ENCODE measurements at places on chromosomes 7 and 10.

- DNase-seq: no peak
Measured at GRCh38 chr10:70617798-70618568, 15.4 kb upstream of the PRF1 start.

DNA sequence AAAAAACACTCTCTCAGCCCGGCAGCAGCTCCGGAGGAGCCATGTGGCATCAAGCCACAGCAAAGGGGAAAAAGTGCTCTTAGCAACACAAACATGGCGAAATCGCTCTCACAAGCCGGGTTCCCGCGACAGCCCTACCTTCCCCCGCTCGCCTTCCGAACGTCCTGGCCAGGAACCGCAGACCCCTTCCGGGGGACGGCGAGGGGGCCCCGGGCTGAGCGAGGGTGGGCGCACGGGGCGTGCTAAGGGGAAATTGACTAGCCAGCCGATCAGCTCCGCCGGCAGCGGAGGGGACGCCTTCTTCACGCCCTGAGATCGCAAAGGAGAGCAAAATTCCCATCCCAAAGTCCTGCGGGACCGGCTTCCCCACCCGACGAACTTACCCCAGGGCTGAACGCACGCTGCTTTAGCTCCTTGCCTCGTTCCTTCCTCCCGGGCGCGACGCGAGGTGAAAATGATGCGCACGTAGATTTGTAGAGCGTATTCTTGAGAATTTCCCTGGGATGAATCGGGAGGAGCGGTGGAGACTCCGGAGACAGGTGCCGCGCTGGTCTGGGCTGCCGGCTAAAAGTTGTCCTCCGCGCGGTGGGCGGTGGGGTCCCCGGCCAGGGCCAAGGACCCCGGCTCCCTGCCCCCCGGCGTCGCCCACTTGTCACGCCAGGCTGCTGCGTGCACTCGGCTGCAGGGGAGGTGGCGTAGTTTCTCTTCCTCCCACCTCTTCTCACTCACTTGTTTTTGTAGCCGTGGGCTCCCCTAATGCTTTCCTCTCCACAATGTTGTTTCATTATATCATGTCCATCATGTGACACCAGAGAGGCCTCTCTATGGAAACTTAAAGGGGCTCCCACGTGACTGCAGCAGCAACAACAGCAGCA lies 220.1 kb upstream of the MKLN1 start:
- DNase-seq: peak; percentile 79

DNA sequence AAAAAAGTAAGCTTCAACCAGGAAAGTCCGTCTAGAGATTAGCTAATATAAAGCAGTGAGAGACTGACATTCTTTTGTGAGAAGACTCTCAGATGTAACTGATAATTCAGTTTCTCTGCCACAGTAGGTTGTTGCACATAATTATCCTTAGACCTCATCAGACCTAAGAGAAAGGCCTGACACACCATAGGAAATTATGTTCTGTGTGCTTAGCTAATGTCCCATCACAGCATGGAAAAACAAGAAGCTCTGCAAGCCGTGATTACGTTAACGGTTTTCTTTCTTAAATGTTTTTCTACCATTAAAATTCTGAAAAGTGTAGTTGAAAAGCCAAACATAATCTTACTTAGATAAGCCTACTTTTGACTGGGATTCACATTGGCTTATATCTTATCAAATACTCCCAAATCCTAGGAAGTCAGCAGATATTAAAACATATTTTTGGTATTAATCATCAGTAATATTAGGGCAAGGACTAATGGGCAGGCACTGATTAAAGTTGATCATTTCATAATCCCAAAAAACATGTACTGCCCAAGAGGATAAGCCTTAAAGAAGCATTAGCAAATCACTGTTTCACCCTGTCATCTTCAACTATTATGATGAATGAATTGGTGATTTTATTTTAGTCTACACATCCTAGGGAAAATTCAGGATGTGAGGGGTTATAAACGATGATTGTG lies 5.2 kb downstream of the CSTF2T start:
- DNase-seq: no peak

GRCh38 chr7:23298141-23298881 lies 828 bp upstream of the MALSU1 start:
- DNase-seq: no peak

DNA sequence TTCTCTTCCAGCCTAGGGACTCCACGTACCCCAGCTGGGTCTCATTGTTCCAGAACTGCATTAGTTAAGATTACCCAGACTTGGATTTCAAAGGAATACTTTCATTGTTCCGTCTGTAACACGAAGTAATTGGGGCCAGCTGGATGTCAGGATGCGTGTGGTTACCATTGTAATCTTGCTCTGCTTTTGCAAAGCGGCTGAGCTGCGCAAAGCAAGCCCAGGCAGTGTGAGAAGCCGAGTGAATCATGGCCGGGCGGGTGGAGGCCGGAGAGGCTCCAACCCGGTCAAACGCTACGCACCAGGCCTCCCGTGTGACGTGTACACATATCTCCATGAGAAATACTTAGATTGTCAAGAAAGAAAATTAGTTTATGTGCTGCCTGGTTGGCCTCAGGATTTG lies 21.0 kb downstream of the LRRC17 start:
- DNase-seq: peak; percentile 36

DNA sequence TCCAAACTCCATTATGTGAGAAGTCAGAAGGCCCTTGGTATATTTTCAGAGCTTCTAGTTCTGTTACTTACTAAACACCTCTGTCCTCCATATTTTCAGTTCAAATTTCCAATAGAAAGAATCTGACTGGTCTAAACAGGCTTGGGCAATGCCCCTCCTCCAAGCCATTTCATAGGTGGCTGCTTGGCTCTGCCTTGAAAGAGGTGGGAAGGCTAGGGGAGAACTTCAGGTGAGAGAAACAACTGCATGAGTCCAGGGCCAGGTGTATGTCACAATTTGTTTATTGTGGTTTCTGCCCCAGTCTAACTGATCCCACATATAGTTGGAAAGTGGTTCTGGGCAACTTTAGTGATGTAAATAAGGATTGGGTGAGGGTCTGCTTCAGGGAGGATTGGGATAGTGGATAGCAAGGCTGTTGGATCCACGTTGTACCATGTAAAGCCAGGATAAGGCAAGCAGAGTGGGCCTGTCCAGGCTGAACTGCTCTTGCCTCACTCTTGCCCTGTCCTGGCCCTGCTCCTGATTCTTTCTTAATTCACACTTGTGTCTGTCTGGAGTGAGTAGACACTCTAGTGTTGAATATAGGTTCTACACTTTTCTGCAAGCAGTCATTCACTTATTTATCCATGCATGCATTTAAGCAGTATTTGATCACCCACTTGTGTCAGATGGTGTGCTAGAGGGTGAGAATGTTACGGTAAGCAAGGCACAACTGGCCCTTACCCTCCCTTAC lies 67.5 kb upstream of the COMTD1 start:
- no peak for DNase-seq

GRCh38 chr7:138194567-138194966 lies 118.3 kb downstream of the AKR1D1 start:
- DNase-seq: no peak

DNA sequence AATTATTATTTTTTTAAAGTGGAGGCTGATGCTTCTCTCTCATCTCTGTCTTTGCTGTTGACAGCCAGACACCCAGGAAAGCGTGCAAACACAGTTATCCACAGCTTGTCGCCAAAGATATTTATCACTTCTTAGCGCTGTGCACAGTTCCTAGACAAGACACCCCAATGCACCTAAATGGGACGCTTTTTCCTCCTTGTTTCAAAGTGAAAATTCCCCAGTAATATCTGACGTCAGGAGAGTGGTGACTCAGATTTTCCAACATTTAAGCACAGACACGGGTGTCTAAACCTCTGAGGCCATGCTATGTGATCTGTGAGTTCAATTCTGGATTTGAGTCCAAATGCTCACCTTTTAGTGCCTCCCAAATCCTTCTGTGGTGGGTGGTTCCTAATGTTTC lies 151.6 kb downstream of the EMX2 start:
- DNase-seq: no peak

DNA sequence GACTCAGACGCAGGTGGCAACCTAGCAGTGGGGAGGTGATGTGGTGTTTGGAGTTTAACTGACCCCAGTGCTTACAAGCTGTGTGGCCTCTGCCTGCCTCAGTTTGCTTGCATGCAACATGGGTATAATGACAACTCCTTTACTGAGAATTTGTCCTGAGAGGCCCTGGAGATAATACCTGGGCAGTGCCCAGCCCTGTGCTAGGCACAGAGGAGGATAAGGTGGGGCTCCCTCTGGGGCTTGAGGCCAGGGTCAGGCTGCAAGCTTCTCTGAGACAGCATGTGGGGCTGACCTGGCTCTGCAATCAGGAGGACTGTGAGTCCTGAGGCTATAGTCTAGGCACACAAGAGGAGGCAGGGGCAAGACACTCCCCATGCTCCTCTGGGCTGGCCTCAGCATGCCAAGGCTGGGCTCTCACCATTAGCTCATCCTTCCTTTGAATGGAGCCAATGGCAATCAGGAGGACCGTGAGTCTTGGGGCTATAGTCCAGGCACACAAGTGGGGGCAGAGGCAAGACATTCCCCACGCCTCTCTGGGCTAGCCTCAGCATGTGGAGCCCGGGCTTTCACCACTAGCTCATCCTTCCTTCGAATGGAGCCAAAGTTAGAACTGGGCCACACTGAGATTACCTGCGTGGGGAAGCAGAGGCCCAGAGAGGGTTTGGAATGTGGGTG lies 147.9 kb downstream of the RPS24 start:
- DNase-seq: no peak

GRCh38 chr10:22455068-22455857 lies 110.0 kb downstream of the SPAG6 start:
- no peak for DNase-seq

- DNase-seq: no peak
Measured at GRCh38 chr10:113007343-113007771, 57.3 kb downstream of the TCF7L2 start.

GRCh38 chr10:63192826-63193225 lies 59.7 kb downstream of the NRBF2 start:
- no peak for DNase-seq

DNA sequence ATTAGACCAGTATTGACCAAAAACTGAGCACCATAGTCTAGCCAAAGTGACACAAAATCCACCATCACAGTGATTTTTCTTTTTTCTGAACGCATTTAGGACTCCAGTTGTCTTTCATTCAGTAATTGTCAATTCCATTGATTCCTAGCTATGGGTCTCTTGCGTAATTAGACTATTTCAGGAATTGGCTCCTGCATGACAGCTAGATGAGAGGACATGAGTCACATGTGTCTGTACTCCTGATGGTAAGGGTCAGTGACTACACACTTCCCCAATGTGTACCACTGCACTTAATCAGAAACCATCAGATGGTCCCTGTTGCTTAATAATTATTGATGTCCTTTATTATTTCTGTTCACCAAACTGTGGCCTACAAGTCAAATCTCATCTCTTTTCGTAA lies 469.5 kb downstream of the POM121L12 start:
- DNase-seq: no peak

- no peak for DNase-seq
Measured at GRCh38 chr10:119538632-119539358, 3.7 kb downstream of the RGS10 start.

DNA sequence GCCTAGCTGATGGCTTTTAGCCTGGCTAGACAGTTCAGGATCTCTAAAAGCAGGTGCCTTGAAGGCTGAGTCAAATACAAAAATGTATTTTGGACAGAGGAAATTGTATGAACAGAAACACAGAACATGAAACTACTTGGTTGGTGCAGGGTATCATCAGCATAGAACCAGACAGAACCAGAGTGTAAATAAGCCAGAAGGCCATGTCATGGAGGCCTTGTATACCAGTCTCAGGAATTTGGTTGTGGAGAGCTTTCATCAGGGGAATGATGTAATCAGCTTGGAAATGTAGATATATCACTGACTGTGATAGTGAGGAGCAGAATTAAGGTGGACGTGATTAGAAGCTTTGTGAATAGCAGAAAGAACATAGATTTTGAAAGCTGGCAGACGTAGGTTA lies 82.9 kb downstream of the CFTR start:
- no peak for DNase-seq

GRCh38 chr10:29328983-29329382 lies 40.1 kb downstream of the LYZL1 start:
- DNase-seq: no peak

DNA sequence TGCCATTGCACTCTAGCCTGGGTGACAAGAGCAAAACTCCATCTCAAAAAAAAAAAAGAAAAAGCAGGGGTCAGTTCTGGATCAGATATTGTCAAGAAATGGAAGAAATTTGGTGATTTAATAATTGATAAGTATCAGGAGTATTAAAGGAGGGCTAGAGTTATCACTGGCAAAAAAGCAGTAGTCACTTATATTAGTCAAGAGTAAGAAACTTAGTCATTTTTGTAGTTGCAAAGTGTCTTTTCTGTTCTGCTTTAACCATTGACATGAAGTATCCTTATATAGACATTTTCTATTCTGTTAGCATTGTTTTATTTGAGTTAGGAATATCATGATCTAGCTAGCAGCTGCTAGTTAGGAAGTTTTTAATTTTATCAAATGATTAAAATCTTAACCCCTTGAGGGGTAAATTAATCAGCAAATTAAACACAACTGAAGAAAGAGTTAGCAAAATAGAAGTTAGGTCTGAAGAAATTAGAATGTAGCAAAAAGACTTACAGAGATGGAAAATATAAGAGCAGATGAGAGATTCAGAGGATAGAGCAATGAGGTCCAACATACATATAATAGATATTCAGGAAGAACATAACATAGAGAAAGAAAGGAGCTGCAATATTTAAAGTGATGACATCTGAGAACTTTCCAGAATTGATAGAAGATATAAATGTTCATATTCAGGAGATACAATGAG lies 7.3 kb upstream of the CCDC6 start:
- DNase-seq: no peak

DNA sequence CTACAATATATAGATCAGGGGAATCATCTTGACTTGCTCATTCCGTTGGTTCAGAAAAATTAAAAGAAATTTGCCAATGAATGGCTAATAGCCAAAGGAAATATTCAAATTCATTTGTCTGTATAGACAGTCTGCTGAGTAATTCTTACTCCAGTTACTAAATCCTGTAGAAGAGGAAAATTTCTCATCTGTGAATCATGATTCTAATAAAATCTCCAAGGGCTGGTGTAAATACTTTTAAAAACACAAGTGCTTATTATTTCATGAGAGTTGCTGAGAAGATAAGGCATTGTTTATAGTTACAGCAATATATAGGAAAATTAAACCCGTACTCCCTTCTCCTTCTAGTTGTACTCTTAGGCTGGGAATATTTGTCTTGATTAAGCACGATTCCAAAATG lies 53.0 kb downstream of the WNT2 start:
- DNase-seq: no peak

DNA sequence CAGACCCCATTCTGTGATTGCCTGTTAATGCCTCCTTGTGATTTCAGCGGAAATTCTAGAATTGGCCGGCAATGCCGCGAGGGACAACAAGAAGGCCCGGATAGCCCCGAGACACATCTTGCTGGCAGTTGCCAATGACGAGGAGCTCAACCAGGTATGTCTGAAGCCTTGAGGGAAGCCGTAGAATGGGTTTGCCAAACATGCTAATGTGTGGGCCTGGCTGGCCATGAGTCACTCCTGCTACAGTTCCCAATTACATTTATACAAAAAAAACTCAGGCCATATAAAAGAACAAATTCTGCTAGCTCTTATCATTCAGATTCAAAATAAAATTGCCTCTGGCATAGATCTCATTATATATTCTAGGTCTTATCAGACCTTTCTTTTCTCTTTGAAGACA lies 37.4 kb downstream of the MACROH2A2 start:
- DNase-seq: no peak

GRCh38 chr7:150756166-150756565 lies 18.9 kb downstream of the GIMAP5 start:
- no peak for DNase-seq

- no peak for DNase-seq
Measured at GRCh38 chr7:101166648-101166908, 1.2 kb upstream of the VGF start.

Data from right kidney (tissue), 9 donors.